ENCODE measurements at places on chromosomes 12 and 14.

DNA sequence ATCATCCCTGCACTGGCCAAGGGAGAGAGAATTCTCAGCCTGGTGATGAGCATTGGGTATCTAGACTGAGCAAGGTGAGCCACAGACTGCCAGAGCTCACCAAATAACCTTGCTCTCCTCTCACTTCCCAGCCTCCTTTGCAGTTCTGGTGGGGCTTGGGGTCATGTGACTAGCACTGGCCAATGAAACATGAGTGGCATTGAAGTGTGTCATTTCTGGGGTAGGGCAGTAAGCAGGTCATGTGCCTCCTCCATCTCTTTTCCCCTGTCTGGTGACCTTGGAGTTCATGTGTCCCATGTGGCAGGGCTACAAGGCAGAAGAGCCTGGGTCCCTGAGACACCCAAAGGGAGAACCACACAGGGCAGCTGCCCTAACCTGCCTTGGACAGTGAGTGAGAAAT is 3.6 kb upstream of the KRT72 start:
- no peak for DNase-seq

- DNase-seq, result no peak
Observed at GRCh38 chr12:49708851-49709250, 1.6 kb upstream of the FMNL3 start.

GRCh38 chr12:105212438-105212837 is 23.5 kb downstream of the APPL2 start:
- no peak for DNase-seq

DNA sequence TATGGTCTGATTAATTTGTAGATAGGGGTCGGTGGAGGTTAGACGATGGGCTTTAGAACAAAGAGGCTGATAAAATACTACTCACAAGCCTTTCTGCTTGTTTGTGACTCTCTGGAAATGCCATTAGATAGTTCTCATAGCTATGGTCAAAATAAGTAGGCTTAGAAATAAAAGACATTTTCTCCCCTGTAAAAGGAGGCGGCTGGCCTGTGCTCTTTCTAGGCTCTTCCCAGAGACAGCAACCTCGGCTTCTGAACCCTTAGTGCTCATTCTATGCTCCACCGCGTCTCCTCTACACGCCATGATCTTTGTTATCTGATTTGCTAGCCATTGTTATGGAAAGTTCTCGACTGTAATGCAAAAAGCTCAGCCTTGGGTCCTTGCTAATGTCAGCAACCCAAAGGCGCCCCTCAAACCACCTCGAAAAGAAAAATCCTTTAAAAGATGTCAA is 64.5 kb downstream of the CRADD start:
- peak; percentile 5 for DNase-seq

- no peak for DNase-seq
Observed at GRCh38 chr12:46499901-46500300, 127.3 kb upstream of the SLC38A2 start.

DNA sequence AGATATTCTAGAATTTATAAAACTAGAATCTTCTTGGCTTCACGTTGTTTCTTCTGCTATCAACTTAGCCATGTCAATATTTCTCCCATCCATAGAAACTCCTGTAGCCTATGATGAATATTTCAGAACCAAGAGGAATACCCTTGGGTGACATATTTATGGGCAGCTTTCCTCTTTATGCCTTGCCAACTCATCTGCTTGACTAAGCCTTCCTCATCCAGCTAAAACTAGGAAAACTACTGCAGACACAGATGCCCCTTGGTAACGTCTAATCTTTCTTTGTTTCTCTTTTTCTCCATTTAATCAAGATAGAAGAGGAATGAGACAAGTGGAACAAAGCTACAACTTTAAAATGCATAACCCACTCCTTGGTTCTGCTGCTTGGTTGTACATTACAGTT is 6.3 kb downstream of the GOLT1B start:
- no peak for DNase-seq

DNA sequence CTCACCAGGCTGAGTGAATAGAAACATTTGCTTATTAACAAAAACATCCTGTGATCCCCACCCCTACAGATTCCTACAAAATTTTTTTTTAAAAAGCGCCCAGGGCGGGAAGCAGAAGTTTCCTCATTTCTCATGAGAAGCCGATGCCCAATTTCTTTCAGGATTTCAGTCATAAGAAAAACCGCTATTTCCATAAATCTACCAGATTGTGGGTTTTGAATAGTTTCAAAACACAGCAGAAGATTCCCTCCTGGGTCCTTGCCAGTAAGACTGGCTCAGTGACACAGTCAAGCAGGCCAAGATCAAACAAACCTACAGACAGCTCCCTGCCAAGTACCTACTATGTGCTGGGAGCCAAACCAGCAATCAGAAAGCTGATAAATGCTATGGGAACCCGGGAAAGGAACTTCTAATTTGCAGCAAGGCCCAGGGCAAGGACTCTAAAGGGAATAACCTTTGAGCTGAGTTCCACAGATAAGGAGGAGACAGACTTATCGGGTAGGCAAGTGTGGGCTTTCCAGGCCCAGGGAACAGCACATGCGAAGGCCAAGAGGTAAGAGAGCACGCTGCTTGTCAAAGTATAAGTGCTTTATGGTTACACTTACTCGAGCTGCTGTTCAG is 68.7 kb downstream of the CCDC88C start:
- DNase-seq, result no peak

GRCh38 chr14:79354336-79354735 is 857.0 kb downstream of the DIO2 start:
- no peak for DNase-seq

GRCh38 chr12:52168019-52168717 is 23.6 kb downstream of the KRT80 start:
- DNase-seq, result no peak

DNA sequence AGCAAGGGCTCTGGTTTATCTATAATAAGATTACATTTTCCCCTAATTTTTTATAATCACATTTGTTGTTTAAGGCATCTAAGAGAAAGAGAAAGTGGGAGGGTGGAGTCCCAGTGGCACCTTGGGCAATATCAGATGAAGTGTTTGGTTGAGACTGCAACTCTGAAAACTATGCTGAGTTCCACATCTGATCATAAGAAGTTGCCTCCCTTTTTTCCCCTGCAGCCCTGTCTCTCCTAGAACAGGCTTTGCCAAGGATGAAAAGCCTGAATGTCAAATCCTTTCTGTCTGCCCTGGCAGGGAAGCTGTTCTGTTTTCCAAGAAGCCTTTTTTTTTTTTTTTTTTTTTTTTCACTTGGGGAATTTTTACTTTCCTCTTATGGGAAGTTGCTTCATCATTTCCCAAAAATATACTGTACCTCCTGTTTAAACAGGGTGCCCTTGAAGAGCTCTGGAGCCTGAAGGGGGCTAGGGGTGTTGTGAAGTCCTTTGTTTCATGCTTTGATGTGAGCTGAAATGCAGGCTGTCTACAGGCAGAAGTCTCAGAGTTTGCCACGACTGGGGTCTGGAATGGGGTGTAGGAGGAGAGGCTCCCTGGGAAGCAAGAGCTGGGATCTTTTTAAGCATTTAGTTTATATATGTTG is 71.3 kb downstream of the SUSD6 start:
- no peak for DNase-seq
